H54 (cell line): ENCODE measurements at places on chromosomes 5 and 9.

GRCh38 chr9:81430727-81431126 is 258.6 kb downstream of the TLE1 start:
- no peak for DNase-seq

GRCh38 chr5:9524941-9525340 is 20.9 kb downstream of the SEMA5A start:
- DNase-seq = no peak

- DNase-seq = no peak
Observed at GRCh38 chr9:120755044-120755443, 38.2 kb downstream of the FBXW2 start.

- no peak for DNase-seq
Observed at GRCh38 chr5:148632255-148633066, 21.9 kb downstream of the HTR4 start.

- no peak for DNase-seq
Observed at GRCh38 chr9:82991671-82992070, 71.3 kb downstream of the RASEF start.

DNA sequence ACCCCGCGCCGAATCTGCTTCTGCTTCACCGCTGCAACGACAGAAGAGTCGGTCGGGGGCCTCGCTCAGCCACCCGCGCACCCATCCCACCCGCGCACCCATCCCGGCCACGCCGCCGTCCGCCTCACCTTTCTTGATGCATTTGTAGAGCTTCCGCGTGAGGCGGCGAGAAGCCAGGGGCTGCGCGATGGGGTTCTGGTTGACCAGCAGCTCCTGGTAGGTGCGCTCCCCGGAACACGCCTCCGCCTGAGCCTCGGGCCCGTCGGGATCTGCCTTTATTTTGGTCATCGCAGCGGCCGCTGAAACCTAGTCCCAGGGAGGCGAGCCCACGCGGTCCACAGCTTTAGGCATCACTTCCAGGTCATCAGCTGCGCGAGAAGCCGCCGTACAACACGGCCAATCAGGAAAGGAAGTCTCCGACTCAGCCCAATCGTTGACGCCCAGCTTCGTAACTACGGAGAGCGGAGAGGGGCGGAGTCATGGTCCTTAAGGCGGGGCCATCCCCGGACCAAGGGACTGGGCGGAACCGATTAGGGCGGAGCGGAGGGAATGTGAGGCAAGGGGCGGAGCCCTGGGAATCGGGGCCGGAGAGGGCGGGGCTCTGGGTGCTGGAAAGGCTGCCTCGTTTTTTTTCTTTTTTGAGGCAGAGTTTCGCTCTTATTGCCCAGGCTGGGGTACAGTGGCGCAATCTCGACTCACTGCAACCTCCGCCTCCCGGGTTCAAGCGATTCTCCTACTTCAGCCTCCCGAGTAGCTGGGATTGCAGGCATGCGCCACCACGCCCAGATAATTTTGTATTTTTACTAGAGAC is at the start of gene NHP2:
Gene NHP2, minus strand, starts transcription at position 356 of the 811 bp plus-strand sequence. Its CDS starts 68 bp downstream, at position 288.
- DNase-seq = peak; percentile 90

GRCh38 chr5:14144586-14145434 is 1.7 kb downstream of the TRIO start:
- DNase-seq = peak; percentile 84

DNA sequence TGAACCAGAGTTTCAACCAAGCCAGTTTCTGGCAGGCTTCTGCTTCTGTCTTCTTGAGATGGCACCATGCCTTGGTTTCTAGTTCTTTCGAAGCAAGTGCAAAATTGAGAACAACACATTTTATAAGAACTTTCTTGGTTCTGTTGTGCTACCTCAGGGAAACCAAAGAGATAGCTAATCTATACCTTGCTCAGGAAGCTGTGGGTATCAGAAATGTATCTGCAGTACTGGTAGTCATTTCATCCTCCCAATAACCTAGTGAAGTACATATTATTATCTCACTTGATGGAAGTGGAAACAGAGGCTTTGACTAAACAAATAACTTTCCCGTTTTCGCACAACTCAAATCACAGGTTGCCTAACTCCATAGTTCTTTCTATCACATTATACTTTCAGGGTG is 246.6 kb downstream of the ENC1 start:
- no peak for DNase-seq

- no peak for DNase-seq
Observed at GRCh38 chr5:151642472-151643140, 44.1 kb downstream of the SPARC start.

GRCh38 chr9:82934949-82935348 is 128.0 kb downstream of the RASEF start:
- peak; percentile 17 for DNase-seq

DNA sequence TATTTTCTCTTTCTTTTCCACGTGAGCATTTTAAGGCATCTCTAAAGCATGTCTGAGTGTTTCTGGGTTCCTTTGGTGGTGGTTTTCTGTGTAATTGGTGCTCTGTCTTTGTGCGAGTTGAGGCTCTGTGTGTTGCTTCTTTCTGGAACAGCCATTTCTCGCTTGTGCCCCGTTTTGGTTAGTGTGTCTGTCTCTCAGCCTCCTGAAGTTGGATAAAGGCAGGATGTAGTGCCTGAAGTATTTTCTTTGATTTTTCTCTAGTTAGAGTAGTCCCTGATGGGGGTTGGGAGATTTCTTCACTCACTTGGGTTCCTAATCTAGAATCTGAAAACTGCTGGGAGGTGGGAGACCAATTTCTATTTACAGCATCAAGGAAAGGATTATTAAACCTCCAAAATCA is 129.7 kb upstream of the TMEM161B start:
- DNase-seq = no peak

DNA sequence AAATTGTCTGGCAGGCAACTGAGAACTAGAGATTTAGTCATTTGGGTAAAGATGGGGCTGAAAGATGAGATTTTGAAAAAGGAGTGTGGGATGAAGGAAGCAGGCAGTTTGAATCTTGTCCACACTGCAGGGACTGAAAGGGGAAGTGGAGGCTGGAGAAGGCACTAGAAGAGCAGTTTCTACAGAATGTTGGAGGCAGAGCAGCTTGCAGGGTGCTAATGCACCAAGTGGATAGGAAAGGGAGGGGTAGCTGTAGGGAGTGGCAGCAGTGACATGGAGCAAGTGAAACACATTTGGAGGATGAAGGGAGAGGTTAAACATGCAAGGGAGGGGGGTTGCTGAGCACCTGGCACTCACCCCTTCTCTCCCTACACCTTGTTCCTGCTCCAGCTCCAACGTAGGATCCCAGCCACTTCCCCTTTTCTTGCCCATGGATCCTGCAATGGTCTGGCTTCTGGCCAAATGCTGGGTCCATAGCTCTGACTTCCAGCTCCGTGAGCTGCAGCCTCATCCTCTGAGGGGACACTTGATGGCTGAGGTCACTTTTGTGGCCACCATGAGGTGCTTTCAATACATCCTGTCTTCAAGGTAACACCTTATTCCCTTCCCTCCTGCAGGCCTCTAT is 30.0 kb upstream of the FGD3 start:
- DNase-seq = no peak

GRCh38 chr9:113476511-113476916 is 13.0 kb downstream of the RGS3 start:
- DNase-seq = no peak

GRCh38 chr5:149455889-149456409 is 76.9 kb upstream of the IL17B start:
- peak; percentile 41 for DNase-seq

- DNase-seq = no peak
Observed at GRCh38 chr9:96177005-96177718, 124.8 kb downstream of the HSD17B3 start.

- DNase-seq = no peak
Observed at GRCh38 chr5:37034955-37035354, 158.4 kb downstream of the NIPBL start.

DNA sequence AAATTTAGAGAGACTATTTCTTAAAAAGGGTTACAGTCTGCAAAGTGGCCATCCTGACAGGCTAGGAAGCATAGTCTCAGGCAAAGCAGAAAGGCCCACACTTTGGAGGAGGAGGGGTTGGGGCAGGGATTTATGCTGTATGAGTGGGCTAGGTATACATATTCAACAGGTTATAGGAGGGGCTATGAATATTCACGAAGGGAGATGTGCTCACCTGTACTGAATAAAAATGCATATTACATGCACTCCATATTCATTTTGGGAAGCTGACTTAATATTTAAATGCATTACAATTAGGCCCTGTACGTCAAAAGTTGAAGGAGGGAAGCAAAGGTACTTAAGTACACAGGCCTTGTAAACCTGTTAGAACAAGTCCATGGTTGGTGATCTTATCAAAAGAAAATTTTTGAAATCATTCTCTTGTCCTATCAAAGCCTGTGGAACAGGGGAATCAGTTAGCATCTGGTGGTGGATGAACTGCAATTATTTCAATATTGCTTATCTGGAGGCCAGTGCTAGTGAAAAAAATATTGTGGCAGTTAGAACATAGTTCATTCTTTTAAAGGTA is 1.6 kb downstream of the CENPP start:
- DNase-seq = no peak

GRCh38 chr5:99033014-99033900 is 104.5 kb upstream of the CHD1 start:
- no peak for DNase-seq

GRCh38 chr5:171579976-171580411 is 160.5 kb downstream of the FGF18 start:
- DNase-seq = no peak
